K562 (cell line): ENCODE measurements at places on chromosomes 5 and 9. TPM values are rescaled to one million over a fixed set of nuclear protein-coding genes. Genes with fewer than 3 reads are reported as not detected.

The PCDHA9 gene
- total RNA-seq = not detected in 2 replicates

- H3K27me3 ChIP-seq = no peaks in the 10 kb centered on the region
- no peak overlapping the region for H3K4me3 ChIP-seq
- H3K27ac ChIP-seq = no peak overlapping the region
- H3K4me1 ChIP-seq = peaks cover 12% of the 10 kb centered on the region
- no peaks in the 10 kb centered on the region for H3K36me3 ChIP-seq
Observed at GRCh38 chr9:129338724-129339430, 160.8 kb upstream of the IER5L start.

GRCh38 chr9:133004999-133005760 is 25.6 kb upstream of the GTF3C5 start:
- no peaks in the 10 kb centered on the region for H3K36me3 ChIP-seq
- no peaks in the 10 kb centered on the region for H3K27me3 ChIP-seq
- H3K4me1 ChIP-seq = peaks cover 48% of the 10 kb centered on the region
- DNase-seq = no peak
- no peak overlapping the region for H3K4me3 ChIP-seq

DNA sequence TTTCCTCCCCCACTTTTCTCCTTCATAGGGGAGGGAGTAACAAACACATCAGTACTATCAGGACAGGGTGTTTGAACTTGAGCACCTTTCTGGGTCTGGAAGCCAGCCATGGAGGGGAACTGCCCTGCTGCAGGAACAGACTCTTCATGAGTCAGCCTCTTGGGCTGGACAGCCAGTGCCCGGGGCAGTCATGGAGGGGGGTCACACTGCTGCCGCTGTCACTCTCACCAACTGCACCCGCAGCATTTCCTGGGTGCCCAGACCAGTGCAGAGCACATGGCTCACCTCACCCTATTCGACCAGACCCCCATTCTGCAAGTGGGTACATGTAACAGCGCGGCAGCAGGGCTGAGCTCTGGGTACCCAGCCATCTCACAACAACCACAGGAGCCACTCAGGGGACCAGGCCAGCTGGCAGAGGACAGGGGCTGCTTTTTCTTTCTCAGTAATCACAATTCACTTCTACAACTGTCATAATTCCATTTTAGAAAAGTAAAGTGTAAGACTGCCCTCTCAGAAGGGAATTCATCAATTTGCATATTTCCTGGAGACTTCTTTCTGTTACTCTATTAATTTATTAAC is 118.4 kb downstream of the CTNND2 start:
- H3K4me1 ChIP-seq = no peaks in the 10 kb centered on the region
- no peak overlapping the region for H3K4me3 ChIP-seq

DNA sequence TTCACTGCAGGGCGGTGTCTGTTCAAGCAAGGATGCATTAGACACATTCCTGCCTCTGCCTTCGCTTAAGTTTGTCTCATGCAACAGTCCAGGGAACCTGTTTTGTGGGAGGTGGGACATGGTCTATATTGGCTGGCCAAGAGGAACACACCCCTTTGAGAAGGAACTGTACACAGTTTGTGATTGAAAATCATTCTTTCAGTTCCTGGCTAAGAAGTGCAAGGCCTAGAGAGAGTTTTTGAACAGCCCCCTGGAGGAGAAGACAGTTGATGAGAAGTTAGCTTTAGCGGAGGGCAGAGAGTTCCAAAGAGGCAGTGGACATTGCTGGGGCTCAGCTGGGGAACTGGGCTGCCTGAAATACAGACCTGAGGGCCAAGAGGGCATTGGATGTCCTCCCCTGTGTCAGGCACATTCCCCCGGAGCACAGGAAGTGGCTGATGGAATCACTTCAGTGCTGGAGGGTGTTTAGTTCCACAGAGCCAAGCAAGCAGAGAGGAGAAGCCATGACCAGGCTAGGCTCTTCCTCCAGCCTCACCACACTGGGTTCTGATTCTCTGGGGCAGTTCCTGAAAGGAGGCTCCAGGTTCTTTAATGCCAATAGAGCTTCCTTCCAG is 66.6 kb downstream of the RGS3 start:
- no peak overlapping the region for H3K27ac ChIP-seq
- H3K4me1 ChIP-seq = no peaks in the 10 kb centered on the region; the same call in 2 of the 3 replicates
- peaks cover 67% of the 10 kb centered on the region for H3K27me3 ChIP-seq

- H3K4me3 ChIP-seq = no peak overlapping the region
- H3K27ac ChIP-seq = no peak overlapping the region
Observed at GRCh38 chr9:89740722-89741121, 135.9 kb downstream of the GADD45G start.

GRCh38 chr5:68898951-68899471 is 194.8 kb upstream of the SLC30A5 start:
- DNase-seq = no peak
- H3K4me1 ChIP-seq = no peaks in the 10 kb centered on the region
- H3K27me3 ChIP-seq = peaks cover 12% of the 10 kb centered on the region; the same call in 1 of the 2 replicates

DNA sequence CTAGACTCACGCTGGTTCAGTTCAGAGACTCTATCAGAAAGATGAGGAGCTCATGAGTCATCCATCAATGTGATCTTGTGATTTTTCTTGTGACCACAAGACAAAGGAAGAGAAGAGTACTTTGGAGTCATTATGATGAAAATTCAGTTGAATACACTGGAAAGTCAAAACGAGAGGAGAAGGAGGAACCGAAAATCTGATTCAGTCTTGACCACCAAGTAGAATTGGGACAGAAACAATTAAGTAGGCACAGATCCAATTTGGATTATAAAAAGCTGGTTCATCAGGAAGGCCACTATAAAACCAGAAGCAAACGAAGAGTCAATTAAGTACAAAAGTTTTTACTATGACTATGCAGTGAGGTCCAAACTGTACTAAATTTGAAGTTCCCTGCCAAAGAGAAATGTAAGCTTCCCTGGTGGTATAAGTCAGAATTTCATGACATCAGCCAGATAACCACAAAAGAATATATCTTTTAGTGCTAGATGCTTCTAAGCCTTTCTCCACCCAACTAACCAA is 90.9 kb downstream of the THBS4 start:
- no peak for DNase-seq
- no peak overlapping the region for H3K27ac ChIP-seq
- no peaks in the 10 kb centered on the region for H3K36me3 ChIP-seq
- no peak overlapping the region for H3K4me3 ChIP-seq
- H3K27me3 ChIP-seq = peaks cover 3% of the 10 kb centered on the region

- H3K4me3 ChIP-seq = no peak overlapping the region
- no peaks in the 10 kb centered on the region; the same call in 1 of the 2 replicates for H3K4me1 ChIP-seq
- H3K36me3 ChIP-seq = peaks cover 72% of the 10 kb centered on the region
- H3K27ac ChIP-seq = no peak overlapping the region
- DNase-seq = no peak
Observed at GRCh38 chr9:89357331-89358197, 39.3 kb downstream of the SECISBP2 start.

GRCh38 chr5:179111267-179112207 is 51.4 kb downstream of the ZNF354C start:
- H3K4me3 ChIP-seq = no peak overlapping the region
- no peaks in the 10 kb centered on the region for H3K36me3 ChIP-seq
- no peak overlapping the region for H3K27ac ChIP-seq
- no peak for DNase-seq
- no peaks in the 10 kb centered on the region for H3K4me1 ChIP-seq

DNA sequence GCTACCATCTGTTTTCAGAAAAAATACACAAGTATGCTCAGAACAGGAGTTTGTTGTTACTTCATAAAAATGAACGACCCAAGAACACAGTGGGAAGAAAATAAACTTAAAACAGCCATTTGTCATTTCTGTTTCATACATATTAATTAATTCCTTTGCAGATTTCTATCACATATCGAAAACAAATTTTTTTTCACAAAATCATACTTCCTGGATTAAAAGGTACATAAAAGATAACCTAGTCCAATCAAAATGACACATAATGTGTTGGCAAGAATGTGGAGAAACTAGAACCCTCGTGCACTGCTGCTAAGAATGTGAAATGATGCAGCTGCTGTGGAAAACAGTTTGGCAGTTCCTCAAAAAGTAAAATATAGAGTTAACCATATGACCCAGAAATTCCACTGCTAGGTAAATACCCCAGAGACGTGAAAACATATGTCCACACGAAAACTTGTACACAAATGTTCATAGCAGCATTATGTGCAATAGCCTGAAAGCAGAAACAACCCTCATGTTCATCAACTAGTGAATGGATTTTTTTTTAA is 46.0 kb downstream of the MYO10 start:
- 0 out of 2 replicates have a peak, but pooled peaks cover 4% of the 10 kb centered on the region for H3K27me3 ChIP-seq
- H3K4me3 ChIP-seq = no peak overlapping the region
- no peaks in the 10 kb centered on the region for H3K36me3 ChIP-seq
- H3K4me1 ChIP-seq = peaks cover 7% of the 10 kb centered on the region; the same call in 2 of the 3 replicates
- no peak for DNase-seq

DNA sequence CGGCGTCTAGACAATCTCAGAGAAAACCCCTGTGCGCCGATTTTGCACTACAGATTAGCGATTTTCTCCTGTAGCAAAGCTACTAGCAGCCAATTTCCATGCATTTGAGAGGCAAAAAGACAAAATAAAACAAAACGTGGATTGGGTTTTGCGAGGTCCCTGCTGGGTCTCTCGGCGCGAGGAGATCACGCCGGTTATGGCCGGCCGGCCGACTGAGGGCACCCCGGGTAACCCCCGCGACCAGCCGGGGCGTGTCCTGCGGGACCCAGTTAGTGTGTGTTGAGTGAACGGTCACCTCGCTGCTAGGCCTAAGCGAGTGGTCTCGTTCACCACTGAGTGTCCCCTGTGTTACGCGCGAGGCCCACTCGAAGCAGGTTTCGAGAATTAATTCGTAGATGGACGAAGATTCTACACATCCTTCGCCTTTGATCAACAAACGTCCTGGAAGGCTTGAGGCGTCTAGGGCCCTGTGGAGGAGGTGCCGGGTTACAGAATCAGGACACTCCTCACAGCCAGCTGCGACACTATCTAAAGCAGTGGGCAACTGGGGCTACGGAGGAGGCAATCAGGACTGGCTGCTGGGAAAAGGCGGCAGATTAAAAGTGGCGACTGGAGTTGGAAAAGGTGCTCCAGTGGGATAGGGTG is 764 bp upstream of the VDAC1 start:
- H3K27ac ChIP-seq = peak overlapping the region; percentile 98
- H3K36me3 ChIP-seq = peaks cover 29% of the 10 kb centered on the region
- peak overlapping the region; percentile 99 for H3K4me3 ChIP-seq
- H3K27me3 ChIP-seq = peaks cover 3% of the 10 kb centered on the region; the same call in 1 of the 3 replicates
- H3K4me1 ChIP-seq = peaks cover 31% of the 10 kb centered on the region
